ENCODE measurements at places on chromosomes 11 and 22.

DNA sequence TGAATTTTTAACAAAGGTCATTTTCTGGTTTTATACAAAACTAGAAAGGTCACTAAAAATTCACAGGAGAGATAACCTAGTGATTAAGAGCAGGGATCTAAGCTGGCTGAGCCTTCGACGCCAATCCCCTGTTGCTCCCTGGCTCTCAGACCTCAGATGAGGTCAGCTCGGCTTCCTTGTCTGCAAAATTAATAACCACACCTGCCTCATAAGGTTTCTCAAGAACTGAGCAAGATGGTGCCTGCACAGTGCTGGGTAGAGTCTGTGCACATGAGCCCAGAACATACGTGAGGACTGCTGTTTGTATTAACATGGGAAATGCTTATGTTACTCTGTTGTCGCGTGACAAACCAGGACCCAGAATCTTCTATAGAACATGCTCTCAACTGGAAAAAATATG is 24.4 kb upstream of the CD5 start:
- no peak for DNase-seq

DNA sequence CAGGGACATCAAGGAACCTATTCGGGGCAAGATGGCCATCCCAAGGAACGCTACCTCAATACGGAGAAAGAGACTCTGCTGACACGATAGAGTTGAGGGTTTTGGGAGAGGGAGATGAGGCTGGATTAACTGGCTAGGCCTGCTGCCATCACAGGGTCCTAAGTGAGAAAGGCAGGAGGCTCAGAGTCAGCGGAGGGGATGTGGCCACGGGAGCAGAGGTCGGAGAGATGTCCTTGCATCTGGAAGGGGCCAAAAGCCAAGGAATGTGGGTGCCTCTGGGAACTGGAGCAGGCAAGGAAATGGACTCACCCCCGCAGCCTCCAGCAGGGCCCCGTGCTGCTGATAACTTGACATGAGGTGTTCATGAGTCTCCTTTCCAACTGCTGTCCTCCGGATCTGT is 31.0 kb upstream of the RFPL3 start:
- no peak for DNase-seq

- no peak for DNase-seq
These were observed 60.8 kb downstream of the SIK3 start for GRCh38 chr11:117037279-117037974.

- no peak for DNase-seq
These were observed 14.0 kb downstream of the KDELR3 start for GRCh38 chr22:38481871-38482332.

- DNase-seq = no peak
These were observed 80.1 kb upstream of the E2F8 start for GRCh38 chr11:19320827-19321226.

DNA sequence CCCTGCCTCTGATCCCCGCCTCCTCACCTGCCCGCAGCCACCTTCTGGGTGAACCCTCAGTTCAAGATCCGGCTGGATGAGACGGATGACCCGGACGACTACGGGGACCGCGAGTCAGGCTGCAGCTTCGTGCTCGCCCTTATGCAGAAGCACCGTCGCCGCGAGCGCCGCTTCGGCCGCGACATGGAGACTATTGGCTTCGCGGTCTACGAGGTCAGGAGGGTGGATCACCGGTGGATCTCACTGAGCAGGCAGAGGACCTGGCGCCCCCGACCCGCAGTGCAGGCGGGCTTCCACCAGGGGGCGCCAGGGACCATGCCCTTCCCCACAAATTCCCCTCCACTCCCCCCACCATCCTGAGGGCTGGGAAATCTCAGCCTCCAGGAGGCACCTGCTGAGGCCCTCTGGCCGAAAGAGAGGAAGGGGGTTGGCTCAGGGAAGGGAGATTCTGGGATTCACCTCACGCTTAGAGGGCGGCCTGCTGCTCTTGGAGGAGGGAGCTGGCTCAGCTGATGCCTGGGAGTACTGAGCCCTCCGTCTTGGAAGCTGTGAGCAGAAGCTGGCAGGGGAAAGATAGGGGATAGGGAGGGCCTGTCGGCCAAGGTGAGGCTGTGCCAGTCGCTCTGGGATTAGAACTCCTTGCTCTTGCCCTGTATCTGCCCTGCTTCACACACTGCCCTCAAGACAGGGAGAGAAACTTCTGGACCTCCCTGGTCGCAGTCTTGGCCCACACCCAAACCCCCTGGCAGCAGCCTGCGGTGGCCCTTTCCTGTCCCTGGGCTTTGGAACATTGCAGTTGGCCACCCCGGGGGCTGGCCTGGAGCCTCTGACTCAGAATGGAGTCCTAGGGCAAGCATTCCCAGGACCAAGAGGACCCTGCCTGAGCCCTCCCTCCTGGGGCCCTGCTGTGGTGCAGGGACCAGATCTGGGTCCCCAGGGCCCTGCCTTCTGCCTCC is 23.2 kb downstream of the CAPN1 start:
- peak; percentile 40 for DNase-seq

GRCh38 chr11:83938148-83938547 is 652.0 kb upstream of the CCDC90B start:
- no peak for DNase-seq

- DNase-seq = no peak
These were observed 135.6 kb downstream of the SBF2 start for GRCh38 chr11:10158461-10158860.

GRCh38 chr22:21641417-21641788 is 699 bp upstream of the SDF2L1 start:
- no peak for DNase-seq

- no peak for DNase-seq
These were observed 550.4 kb downstream of the DLG2 start for GRCh38 chr11:85076535-85077330.

DNA sequence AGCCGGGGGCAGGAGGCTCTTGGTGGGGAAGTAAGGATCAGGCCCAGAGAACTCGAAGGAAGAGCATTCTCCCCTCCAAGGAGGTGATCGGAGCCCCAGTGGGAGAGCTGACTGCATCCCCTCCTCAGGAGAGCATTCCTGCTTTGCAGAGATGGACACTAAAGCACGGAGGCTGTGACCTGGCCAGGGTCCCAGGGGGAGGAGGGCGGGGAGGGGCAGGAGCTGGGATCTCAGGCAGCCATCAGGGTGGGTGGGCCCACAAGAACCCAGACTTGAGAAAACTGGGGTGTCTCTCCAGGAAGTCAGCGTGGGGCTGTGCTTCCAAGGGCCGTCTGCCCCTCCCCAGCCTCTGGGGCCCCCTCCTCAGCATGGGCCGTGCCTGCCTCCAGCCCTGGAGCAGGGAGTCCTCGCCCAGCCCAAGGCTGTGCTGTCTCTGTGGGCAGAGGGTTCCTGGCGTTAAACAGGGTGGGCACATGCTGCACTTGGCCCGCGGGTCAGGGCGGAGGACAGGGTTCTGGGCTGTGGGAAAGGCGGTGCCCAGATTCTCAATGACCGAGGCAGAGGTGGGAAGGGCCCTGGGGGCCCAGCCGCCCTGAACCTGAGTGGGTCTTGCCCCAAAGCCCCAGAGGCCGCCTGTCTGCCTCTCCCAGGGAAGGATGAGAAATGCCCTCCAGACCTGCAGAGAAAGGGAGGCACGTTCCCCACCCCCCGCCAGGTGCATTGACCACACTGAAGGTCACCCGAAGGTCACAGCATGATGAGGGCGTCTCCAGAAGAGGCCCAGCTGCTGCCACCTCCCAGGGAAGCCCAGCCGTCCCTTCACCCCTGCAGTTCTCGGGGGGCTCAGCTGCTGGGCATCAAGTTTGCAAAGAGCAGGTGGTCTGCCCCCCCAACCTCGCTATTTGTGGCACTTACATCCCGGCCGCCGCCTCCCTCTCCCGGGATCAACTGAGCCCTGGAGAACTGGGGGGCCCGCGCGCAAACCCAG is 643 bp downstream of the CEND1 start:
- DNase-seq = no peak

Measured in activated CD4-positive, alpha-beta T cell treated with anti-CD3 and anti-CD28 coated beads, Interleukin-2, amount 50 U/mL, for 24 hours (primary cell).